ENCODE measurements at places on chromosomes 1 and 21.

DNA sequence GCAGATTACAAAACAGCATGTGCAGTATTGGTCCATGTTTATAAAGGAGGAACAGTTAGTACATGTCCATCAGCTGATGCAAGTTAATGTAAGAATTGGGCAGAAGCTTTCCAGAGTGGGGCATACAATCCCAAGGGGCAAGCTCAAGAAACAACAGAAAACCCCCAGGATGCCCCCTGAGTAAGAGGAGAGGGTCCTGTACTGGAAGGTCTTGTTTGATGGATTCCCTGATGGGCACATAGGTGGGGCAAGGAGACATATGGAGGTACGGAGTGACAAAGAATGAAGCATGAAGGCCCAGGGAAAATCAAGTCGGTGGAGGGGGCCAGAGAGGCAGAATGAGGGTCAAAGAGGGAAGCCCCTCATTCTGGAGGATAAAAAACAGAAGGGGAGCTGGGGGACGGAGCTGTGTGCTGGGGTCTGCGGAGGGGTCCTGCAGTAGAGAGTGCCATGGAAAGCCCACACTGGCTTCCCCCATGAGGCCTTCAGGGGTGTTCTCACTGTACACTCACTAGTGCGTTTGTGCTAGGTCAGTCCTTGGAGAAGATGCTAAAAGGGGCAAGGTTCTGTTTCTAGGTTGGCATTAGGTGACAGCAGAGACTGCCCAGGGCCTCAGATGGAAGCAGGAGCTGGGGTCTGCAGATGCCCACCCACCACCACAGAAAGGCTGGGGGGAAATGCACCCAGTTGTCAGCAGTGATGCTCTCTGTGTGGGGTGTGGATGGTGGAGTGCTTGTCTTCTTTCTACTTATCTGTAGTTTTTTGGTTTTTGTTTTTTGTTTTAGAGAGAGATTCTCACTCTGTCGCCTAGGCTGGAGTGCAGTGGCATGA, 12.5 kb upstream of the MATN1 start:
- no peak for DNase-seq

DNA sequence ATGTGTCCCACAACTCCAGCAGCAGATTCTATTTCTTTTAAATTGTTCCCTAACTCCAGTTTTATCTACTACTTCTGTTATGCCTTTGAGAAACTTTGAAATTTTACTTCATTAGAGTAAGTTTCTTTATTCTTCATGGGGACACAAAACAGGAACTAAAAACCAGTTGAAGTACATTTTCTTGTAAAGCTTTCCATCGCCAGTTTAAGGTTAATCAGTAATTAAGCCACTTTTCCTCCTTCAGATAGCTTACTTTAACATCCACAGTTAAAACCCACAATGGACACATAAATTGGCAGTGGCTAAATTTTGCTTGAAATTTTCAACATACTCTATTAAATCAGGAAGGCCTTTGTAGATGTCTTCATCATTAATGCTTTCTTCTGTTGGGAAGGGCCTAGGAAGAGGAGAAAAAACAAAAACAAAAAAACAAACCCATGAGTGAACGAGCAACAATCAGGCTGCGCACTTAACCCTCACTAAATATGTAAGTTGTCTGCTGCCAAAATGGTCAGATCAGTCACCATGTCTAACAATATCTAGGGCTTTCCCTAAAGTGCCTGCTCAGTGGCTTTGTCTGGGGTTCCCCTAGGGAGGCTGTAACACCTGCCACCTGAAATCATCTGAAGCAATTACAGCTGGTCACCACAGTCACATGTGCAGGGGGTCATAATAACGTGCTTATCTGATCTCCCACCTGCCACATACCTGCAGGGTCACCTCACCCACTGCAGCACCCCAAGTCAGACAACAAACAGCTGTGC, 187.9 kb downstream of the VAV3 start:
- DNase-seq = no peak

DNA sequence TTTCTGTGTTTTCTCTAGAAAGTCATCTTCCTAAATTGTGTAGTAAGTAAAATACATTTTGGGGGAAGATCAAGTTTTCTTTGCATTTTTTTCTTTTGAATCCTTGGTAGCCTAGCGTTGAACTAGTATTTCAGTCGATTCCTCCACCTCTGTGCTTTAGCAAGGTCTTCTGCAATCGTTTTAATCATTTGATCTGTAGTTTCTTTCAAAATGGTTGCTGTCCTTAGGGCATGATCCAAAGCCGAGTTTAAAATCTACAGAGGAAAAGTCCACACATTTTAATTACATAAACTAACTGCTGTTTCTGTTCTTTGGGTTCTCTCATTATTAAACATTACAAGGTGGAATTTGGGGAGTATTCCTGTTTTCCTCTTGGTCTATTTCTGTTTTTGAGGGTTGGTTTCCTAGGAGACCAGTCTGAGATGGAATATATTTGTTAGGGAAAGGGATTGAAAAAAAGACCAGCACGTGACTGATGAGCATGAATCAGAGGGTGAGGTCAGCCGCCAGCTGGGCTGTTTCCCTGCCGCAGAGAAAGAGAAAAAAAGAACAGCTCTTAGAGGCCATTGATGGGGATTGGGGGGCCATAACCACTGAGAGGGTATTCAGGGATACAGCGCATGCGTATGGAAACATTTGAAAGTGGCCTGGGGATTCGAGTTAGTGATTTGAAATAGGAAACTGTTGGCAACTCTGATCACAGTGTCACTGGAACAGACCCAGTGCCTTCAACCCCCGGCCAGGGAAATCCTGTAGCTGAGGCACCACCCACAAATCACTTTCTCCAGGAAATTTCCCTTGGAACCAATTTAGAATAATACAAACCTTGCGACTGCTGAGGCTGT, 40.6 kb downstream of the AKNAD1 start:
- DNase-seq = no peak

- peak; percentile 15 for DNase-seq
Observed at GRCh38 chr21:46368533-46369285, 44.8 kb downstream of the PCNT start.

DNA sequence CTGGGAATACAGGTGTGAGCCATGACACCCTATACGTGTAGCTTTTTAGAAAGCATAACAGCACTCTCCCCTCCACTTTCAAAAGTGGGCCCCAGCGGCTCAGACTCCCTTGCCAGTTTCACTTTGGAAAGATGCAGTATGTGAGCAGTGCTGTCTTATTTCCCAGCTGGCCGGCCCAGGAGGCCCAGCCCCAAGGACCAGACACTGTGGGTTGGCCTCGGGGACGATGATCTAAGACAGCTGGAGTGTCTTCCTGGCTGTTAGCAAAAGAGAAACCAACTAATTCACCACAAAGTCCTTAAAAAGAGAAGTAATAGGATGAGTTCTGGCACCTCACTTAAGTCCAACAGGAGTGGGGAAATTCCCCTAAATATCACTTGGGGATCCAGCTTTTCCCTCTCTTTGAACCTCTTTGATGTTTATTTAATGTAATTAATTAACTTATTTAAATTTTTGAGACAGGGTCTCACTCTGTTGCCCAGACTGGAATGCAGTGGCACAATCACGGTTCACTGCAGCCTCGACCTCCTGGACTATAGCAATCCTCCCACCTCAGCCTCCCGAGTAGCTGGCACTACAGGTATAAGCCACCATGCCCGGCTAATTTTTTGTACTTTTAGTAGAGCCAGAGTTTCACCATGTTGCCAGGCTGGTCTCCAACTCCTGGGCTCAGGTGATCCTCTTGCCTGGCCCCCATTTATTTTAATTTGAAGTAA, 17.6 kb upstream of the CLIC4 start:
- no peak for DNase-seq

DNA sequence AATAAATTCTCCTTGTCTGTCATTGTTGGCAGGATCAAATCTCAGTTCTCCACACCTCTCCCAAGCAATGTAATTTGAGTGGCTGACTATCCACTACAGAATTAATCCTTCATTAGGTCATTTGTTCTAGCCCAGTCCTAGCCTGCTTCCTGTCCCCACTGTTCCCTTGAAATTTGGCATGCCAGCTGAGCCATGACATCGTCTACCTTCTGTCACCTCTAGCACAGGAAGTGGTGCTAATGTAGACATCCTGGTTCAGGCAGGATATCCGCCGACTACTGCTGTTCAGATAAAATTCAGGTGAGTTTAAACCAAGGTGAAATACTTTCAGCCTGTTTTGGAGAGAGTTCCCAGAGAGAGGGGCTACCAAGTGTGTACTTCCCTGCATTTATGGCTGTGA, 5.9 kb downstream of the CHRM3 start:
- no peak for DNase-seq

- no peak for DNase-seq
Observed at GRCh38 chr1:56838759-56839158, 15.8 kb upstream of the C8A start.

Data from stimulated activated CD4-positive, alpha-beta T cell treated with anti-CD3 and anti-CD28 coated beads, TNF-alpha, amount 100 ng/mL, for 24 hours (primary cell).